ENCODE measurements at places on chromosomes 2 and 18.

GRCh38 chr2:71807581-71808451, 339.8 kb downstream of the CYP26B1 start:
- DNase-seq: no peak

GRCh38 chr2:80113399-80113798, 191.2 kb downstream of the LRRTM1 start:
- DNase-seq: no peak

DNA sequence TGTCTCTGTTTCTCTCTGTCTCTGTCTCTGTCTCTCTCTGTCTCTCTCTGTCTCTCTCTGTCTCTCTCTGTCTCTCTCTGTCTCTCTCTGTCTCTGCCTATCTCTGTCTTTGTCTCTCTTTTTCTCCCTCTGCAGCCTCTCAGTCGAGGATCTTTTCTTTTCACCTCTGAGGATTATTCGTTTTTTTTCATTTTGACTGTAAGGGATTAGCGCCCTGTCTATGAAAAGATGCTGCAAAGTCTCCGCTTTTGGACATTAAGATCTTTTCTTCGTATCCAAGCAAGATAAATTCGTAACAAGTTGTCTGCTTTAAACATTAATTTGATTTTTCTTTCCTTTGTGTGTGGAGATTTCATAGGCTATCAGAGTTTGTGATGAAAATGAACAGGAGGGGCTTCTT, 191.2 kb upstream of the TPO start:
- DNase-seq: no peak

GRCh38 chr2:105746177-105747080, 1.7 kb downstream of the NCK2 start:
- peak; percentile 79 for DNase-seq

GRCh38 chr2:41498781-41499180, 549.0 kb upstream of the PKDCC start:
- no peak for DNase-seq

DNA sequence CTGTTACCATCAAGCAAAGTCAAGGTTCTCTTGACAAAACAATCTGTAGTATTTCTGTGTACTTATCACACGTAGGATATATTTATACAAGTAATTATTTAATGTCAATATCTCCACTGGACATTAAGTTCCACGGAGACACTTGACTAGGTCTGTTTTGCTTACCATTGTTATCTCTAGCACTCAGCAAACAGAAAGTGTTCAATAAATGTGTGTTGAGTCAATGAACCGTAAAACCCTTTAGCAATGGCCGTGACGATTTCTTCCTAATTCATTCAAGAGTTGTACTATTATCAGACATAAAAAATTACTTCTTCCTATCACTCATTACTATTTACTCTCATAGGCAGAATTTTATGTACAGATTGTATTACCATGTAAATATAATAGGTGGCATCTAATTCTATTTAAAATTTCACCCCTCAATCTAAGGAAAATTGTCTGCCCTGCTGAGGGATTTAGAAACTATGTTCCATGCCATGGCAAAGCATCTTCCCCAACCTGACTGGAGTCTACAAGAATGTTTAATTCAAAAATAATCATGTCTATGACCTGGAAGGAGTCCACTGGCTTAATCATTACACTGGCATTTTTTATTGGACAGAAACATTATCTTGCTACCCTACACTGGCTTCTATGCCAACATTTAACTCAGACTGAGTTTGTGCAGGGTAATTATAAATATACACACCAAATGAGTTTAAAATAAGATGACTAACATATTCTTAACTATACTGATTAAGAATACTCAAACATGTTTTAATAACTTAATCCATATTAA, 301.9 kb downstream of the ZEB2 start:
- no peak for DNase-seq

DNA sequence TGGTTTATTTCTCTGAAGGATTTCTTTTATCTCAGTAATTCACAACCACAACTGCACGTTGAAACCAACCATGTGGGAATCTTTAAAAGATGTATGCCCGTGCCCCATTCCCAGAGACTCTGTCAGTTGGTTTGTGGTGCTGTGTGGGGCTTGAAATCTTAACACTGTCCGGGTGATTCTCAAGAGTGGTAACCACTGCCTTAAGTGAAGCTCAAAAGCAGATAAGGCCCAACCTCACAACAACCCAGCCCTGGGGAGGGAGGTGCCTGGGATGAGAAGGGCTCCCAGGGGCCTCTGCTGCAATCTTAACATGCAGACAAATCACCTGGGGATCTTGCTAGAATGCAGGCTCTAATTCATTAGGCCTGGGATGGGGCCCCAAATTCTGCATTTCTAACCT, 13.4 kb downstream of the AOX1 start:
- DNase-seq: no peak

DNA sequence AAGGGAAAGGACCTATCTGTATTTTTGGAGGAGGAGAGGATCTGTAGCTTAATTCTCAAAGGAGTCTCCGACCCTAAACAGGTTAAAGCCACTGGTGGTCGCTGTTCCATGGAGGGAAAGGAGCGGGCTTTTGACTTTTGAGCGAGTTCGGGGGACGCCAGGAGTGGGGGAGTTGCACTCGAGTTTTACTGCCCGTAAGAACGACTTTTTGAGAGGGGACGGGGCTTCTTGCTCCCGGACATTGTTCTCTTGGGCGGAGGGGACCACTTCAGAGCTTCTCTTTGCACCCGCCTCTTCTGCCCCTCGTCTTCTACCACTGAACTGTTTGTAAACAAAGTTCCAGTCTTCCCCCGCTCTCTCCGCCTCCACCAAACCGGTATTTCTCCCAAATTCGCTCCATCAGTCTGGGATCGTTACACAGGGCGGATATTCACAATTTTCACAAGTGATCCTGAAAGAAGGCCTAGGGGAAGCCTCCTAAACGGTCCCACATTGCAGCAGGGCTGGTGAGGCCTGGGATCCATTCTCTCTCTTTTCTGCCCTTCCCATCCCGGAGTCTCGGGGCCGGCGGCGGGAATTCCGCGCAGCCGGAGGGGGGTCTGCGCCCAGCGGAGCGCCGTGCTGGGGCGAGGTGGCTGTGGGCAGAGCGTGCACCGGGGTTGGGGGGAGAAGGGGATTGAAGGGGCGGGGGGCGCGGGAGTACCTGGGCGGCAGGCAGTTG, 6.6 kb downstream of the DLX2 start:
- no peak for DNase-seq

- no peak for DNase-seq
Observed at GRCh38 chr2:19973466-19973865, 16.4 kb downstream of the WDR35 start.

- no peak for DNase-seq
Observed at GRCh38 chr2:127818794-127819425, 7.9 kb upstream of the WDR33 start.

DNA sequence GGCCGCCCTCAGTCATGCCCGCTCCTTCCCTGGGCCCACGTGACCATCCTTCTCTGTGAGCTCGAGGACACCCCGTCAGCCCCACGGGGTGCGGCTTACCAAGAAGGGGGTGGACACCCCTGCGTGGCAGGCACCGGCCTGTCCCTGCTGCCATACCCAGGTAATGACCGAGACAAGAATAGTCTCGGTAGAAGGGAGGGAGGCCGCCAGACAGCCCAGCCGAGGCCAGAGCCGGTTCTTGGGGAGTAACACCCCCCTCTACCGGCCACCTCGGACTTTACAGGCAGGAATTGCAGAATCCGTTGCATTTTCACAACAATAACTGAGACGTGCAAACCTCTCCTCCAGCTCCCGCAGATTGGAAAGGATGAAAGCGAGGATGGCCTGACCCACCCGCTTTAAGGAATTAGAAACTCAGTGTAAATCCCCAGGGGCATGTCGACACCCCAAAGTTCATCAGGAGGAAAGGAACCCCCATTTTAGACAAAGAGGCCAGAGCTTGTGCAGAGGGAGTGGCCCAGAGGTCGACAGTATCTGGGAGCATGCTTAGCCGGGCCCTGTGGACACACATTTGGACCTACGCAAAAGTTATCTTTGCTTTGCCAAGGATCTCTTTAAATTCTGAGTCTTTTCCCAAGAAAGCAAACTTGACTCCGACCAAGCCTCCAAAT, 60.1 kb upstream of the GLI2 start:
- DNase-seq: no peak

DNA sequence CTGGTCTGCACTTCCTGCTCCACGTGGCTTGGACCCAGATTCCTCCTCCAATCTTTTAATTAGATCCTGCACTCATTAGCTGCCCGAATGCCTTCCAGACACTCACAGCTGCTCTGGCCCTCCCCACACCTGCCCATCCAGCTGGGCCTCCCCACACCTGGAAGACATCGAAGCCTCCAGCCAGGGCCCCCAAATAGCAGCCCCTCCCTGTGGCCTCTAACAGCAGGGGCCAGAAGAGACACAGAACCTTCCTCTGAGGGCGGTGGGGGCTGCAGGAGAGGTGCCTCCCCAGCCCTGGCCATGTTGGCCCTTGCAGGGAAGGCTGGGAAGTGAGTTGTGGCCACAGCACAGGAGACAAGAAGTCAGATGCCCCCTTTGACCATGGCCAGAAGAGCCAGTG, 252.8 kb downstream of the DYSF start:
- DNase-seq: no peak

- no peak for DNase-seq
Observed at GRCh38 chr2:119721462-119721861, 38.3 kb upstream of the PTPN4 start.

DNA sequence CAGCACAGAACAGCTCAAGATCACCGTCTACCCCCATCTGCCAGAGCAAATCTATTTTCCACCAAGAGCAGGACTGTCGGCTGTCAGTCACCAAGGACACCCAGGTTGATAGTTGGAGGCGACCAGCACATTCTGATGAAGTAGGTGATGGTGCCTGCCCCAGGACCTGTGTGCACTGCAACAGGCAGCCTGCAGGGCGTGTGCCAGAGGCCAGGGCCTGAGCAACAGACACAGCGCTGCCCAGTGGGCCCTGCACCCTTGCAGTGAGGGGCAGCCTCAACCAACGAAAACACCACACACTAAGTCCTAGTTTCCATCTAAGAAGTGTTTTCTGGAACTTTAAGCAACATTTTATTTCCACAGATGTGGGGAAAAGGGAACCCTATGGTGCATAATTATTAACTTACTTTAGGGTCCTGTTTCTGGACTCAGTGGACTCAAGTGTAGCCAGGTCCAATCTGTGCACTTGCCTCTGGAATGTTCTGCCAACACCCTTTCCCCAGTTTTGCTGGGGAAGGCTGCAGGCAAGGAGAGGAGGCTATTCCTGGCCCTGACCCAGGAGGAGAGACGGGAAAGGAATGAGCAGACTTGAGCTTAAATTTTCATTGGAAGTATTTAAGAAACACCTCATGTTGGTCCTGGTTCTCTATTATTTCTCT, 61.5 kb downstream of the ADNP2 start:
- no peak for DNase-seq

DNA sequence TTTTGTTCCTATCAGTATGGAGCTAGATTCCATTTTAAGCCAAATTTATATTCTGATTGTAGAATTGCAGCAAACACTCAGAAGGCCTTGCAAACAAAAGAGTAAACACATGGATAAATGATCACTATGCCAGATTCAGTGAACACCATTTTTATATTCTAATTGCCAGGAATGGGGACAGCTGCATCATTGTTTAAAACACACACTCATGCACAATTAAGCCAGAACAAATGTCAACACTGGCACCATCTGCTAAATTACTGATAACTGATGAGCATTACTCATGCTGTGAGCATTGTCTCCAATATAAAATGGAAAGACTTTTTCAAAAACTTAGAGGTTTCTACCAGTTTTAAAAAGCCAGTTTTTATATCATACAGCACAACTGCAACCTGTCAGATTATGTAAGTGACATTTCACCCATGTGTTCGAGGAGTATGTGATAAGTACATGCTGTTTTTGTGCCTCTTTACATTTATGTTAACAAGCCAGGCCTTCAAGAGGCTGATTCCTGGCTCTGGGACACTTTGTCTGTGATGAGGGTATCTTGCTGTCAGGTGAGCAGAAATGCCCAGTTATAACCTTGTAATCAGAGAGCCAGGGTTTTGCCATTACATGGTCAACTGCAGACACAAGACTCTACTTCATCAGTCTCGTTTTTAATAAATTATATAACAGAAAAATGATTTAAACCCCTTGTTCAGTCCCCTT, 4.4 kb upstream of the ST8SIA5 start:
- DNase-seq: no peak

DNA sequence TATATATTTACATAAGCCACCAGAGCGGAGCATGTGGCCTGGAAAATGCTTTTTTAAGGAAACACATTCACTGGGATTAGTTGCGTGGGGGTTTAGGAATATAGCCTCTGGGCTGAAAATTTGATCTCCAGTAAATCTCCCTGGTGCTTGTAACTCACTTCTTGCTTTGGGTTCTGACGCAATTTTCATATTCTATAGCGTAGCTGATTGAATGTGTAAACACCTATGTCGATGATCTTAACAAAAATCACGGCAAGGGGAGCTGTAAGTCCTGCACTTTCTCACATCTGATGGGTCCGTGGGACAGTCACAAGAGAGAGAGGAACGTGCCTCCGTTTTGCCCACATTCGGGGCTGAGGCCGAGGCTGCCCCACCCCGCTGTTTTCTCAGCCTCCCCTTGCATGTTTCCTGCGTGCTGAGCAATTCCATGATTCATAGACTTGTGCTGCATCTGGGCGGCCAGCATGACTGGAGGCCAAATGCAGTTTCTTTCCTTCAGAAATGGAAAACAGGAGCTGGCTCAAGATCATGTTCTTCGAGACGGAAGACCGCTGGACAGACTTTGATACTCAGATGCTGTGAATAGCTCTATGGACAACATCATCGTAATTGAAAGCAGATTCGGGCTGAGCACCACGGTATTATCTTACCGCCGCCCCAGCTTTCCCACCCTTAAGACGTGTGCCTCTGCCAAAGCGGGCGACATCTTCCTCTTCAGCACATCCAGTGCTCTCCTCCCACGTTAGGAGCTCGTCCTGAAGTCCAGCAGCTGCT, 109.2 kb downstream of the TMEM18 start:
- no peak for DNase-seq

GRCh38 chr2:237025090-237025865, 60.4 kb upstream of the COPS8 start:
- DNase-seq: peak; percentile 77

DNA sequence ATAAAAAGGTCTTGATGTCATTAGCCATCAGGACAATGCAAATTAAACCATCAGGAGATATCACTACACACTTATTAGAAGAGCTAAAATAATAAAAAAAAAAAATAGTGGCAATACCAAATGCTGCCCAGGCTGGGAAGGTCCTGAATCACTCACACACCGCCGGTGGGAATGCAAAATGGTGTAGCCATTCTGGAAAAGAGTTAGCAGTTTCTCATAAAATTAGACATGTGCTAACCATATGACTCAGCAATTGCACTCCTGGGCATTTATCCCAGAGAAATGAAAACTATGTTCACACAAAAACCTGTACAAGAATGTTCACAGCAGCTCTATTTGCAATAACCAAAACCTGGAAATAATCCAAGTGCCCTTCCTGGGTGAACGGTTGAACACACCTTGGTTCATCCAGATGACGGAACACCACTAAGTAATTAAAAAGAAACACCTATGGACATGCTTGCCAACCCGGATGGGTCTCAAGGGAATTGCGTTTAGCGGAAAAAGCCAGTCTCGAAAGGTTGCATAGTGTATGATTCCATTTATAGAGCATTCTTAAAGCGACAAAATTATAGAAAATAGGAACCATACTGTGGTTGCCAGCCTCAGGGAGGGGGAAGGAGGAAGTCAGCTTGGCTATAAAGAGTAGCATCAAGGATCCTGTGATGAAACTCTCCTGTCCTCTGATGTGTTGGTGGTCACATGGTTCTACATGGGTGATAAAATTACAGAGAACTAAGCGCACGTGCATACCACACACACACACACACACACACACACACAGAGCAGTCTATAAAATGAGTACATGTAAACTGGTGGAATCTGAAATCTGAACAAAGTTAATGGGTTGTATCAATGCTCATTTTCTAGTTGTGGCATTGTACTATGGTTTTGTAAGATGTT, 4.6 kb downstream of the MBP start:
- DNase-seq: no peak

All from RWPE2 (cell line).